ENCODE measurements at places on chromosomes 16 and 17.

DNA sequence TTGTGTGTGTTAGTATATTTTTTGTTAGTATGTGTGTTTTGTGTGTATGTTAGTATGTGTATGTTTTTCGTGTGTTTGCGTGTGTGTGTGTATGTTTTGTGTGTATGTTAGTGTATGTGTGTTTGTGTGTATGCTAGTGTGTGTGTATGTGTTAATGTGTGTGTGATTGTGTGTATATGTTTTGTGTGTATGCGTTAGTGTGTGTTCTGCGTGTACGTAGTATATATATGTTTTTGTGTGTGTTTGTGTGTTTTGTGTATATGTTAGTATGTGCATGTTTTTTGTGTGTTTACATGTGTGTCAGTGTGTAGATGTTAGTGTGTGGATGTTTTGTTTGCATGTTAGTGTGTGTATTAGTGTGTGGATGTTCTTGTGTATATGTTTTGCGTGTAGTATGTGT is 29.6 kb downstream of the RBFOX1 start:
- DNase-seq, result no peak

DNA sequence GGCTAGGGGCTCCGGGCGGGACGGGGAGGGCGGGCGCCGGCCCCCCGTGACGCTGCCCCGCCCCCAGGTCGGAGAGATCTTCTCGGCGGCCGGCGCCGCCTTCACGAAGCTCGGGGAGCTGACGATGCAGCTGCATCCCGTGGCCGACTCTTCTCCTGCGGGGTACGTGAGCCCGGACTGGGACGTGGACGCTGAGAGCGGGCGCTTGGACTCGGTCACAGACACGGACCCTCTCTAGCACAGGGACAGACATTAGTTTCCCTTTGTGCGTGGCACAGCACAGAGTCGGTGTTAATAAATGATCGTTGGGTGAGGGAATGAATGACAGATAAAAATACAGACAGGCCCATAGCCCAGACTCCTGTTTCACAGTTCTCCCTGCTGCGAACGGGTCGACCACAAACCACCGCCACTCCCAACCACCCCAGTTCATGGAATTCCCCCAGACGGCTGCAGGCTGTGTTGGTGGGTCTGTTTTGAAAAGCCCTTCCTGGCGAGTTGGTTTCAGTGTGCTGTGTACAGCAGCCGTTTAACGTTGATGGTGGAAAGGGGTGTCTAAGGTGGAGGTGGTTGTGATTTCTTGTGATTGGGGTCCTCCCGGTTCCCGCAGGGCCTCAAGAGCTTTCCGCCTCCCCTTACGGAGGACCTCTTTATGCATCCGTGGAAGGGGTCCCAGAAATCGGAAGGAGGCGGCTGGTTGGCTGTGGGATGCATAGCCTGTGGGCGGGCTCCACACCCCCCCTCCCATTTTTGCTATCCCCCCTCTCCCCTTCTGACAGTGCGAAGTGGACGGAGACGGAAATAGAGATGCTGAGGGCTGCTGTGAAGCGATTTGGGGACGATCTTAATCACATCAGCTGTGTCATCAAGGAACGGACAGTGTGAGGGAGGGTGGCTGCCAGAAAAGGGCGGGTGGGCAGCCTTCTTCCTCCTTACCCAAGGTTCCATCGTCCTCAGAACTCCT is 2.9 kb downstream of the RNASEK start:
- DNase-seq, result no peak

DNA sequence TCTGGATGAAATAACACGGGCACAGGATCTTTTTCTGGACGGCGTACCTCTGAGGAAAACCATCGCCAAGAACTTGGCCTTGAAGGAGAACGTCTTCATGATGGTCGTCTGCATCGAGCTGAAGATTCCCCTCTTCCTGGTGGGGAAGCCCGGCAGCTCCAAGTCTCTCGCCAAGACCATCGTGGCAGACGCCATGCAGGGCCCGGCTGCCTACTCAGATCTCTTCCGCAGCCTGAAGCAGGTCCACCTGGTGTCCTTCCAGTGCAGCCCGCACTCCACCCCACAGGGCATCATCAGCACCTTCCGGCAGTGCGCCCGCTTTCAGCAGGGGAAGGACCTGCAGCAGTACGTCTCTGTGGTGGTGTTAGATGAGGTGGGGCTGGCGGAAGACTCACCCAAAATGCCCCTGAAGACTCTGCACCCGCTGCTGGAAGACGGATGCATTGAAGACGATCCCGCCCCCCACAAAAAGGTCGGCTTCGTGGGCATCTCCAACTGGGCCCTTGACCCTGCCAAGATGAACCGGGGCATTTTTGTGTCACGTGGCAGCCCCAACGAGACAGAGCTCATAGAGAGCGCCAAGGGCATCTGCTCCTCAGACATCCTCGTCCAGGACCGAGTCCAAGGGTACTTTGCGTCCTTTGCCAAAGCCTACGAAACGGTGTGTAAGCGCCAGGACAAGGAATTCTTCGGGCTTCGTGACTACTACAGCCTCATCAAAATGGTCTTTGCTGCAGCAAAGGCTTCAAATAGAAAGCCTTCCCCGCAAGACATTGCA is 68.3 kb upstream of the ENDOV start:
- DNase-seq, result no peak

- no peak for DNase-seq
These were observed 579.1 kb upstream of the RBFOX1 start for GRCh38 chr16:6753553-6753952.

DNA sequence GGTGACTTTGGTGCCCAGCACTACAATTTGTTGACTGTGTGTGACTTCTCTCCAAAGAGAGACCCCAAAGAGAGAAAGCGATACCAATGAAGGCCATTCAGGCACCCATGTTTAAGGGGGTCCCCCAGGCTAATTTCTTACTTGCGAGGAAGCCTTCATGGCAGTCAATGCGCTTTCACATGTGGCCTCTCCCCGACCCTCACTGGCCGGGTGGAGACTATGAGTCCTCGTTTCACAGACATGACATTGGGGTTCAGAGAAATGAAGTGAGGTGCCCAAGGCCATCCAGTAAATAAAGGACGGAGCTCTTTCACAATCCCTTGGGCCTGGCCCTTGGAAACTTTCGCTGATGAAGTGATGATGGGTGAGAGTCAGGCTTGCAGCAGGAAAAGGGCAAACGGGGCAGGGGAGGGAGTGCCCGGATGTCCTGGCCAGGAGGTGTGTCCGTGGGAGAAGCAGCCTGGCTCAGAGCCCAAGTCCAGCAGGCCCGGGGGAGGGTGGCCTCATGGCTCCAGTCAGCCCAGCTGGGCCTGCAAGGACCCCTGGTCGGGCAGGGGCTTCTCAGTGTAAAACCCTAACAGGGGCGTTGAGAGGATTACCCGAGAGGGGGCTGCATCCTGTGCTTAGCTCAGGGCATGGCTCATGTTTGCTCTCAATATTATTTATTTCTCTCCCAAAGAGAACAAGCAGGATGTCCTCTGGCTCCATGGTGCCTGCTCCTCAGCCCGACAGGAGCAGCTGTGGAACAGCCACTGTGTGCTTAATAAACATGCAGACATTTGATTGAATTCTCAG is 14.7 kb downstream of the TBX2 start:
- no peak for DNase-seq

GRCh38 chr17:14780097-14780651 is 479.3 kb downstream of the HS3ST3B1 start:
- DNase-seq, result no peak

- DNase-seq, result no peak
These were observed 46.7 kb upstream of the SLC5A10 start for GRCh38 chr17:18905226-18905625.

DNA sequence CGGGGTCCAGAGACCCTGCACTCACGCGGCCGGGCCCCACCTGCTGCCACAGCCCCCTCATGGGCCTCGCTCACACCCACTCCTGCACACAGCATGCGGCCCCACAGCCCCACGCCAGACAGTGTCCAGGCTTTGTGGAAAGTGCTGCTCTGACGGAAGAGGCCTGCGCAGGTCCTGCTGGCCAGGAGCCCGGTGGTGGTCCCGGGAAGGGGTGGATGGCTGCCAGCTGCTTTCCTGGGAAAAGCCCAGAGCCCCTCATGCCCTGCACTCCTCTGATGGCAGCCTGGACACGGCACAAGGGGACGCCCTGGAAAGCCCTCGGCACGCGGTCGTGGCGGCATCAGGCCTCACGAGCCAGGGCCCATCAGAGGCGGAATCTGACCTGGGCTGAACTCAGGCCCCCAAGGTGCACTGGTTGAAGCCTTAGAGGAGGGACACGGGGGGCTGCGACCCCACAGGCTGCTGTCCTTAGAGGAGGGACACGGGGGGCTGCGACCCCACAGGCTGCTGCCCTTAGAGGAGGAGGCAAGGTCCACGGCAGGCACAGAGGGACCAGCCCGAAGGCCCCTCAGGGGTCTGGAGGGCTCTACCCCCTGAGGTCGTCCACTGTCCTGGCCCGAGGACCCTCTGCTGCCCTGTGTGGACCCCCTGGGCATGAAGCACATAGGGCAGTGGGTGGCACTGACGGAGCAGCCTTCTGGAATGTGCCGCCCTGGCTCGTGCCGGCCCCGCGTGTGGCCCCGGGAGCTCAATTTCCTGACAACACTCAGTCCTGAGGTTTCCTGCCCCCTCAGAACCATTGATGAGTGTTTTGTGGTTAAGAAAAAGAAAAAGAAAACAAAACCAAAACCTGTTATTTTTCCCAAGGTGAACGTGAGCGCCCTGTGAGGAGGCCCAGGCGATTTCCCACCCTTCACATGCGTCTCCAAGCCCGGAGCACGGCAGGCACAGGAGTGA is 22.1 kb downstream of the SOX8 start:
- no peak for DNase-seq
